SW 1271 (cell line): ENCODE measurements at places on chromosomes 5 and 9.

GRCh38 chr5:115415143-115415491, 118.7 kb upstream of the CCDC112 start:
- no peak for DNase-seq

DNA sequence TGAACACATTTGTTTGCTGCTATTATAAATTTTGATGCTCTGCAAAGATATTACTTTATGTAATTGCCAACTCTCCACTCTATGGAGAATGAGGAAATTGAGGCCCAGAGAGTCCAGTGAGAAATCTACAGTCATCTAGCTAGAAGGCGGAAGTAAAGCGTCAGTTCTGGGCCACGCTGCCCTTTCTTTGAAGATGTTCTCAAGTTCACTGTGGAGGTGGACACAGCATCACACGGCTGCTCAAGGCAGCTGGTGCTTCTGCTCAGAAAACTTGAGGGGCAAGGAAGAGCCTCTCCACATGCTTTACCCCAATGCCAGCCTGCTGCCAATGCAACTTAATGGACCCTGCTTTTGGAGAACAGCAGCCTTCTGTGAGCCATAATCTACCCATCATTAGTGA, 96.3 kb downstream of the TTLL11 start:
- DNase-seq = no peak

GRCh38 chr5:156522651-156523529, 195.9 kb downstream of the SGCD start:
- DNase-seq = no peak

GRCh38 chr9:24738421-24738961, 192.8 kb upstream of the IZUMO3 start:
- no peak for DNase-seq

GRCh38 chr5:134576386-134577021, 51.0 kb downstream of the JADE2 start:
- DNase-seq = no peak

GRCh38 chr9:12271421-12271891, 421.7 kb upstream of the TYRP1 start:
- no peak for DNase-seq

GRCh38 chr9:136596630-136597031, 50.8 kb upstream of the NOTCH1 start:
- no peak for DNase-seq

DNA sequence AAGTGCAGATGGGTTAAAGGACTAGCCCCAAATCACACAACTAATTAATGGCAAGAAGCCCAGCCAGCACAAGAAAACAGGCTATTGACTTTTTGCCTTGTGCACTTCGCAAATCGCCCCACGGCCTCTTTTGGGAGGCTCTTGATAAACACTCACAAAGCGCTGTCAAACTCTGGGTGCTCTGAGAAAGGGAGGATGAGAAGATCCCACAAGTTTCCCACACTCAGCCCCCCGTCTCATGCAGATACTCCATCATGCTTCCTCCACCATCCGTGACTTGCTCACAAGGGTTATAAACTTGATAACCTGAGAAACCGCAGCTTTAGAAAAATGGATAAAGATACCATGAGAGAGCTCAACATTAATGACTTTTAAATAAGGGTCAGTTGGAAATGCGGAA, 219.7 kb downstream of the EBF1 start:
- DNase-seq = no peak

DNA sequence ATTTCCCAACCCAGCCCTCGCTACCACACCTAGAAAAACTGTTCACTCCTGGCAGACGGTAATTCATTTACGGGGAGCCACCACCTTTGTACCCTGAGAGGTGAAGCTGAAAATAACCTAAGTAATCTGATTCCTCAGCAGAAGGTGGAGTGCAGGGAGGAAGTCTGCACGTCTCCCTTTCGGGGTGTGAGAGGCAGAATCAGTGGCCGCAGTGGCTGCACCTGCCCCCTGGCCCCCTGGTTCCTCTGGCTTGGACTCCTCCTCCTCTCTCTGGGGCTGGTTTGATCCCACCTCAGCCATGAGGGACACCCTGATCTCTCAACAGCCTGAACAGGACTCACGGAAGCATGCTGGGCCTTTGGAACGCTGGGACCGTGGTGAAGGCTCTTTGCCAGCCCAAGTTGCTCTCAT, 10.5 kb downstream of the TMEM174 start:
- no peak for DNase-seq
